ENCODE measurements at places on chromosomes 2 and 18.

DNA sequence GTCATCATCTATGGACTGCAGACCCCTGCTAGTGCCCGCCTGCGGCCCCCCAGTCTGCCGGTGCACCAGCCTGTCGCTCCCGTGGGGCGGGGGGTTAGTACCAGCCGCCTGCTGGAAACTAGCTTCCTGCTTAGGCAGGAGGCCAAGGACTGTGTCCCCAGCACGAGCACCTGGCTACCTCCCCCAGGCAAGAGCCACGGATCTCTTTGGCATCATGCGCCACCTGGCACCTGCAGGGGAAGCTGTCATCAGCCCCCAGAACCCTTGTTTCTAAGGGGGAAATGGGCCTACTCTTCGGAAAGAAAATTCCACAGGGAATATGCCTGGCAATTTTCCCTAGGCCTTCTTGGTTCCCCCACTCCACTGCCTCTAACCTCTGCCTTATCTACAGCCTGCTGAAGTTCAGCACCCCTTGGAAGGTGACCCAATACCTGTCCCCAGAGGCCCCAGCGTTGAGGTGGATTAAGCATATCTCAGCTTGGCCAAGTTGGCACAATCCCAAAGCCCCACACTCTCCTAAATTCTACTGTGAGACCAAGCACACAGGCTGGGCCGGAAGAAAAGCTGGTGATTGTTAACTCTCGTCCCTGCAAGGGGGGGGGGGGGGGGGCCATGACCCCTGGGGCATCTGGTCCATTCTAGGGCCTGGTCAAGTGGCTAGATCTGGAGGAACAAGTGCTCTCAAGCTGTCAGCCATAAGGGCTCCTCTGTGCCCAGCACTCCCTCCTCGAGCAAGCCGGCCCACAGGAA, 62.0 kb upstream of the POMC start:
- DNase-seq = no peak

GRCh38 chr2:181218401-181218821, 238.0 kb downstream of the UBE2E3 start:
- no peak for DNase-seq

GRCh38 chr2:219912491-219912921, 285.1 kb downstream of the SLC4A3 start:
- no peak for DNase-seq

DNA sequence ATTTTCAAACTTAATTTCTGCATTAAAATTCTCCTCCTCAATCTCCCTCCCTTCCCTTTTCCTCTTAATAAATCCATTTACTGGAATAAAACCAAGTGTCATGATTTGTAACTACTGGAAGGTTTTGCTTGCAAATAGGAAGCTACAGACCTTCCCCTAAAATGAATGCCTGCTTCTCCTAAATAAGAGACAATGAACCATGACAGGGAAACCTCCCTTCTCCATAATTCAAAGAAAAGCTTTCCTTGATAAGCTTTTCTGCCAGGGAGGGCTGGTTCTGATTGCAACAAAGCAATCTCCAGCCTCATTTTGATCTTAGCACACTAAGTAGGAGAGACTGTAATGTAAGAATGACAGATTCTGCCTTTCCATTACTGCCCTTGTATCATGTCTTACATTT, 111.0 kb upstream of the CDH20 start:
- DNase-seq = no peak

DNA sequence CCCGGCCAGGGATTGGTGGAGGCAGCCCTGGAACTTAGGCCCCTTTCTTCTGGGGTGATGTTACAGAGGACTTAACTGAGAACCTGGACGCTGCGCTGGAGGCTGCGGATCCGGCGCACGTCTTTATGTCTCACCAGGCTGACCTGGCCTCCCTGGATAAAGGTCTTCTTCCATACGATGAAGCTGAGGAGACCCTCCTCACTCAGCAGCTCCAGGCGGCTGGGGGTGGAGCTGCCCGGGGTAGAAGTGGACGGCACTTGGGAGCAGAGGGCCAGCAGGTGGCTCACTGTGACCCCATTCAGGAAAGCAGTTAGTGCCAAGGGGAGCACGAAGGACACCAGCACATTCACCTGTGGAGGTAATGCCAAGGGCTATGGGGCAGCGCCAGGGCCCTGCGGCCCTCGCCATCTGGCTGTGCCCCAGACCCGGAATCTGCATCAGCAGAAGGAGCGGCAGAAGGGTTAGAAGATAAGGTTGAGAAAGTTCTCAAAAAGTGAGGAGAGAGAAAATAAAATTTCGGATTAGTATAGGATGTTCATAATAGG, 8.0 kb downstream of the NTSR2 start:
- DNase-seq = no peak

DNA sequence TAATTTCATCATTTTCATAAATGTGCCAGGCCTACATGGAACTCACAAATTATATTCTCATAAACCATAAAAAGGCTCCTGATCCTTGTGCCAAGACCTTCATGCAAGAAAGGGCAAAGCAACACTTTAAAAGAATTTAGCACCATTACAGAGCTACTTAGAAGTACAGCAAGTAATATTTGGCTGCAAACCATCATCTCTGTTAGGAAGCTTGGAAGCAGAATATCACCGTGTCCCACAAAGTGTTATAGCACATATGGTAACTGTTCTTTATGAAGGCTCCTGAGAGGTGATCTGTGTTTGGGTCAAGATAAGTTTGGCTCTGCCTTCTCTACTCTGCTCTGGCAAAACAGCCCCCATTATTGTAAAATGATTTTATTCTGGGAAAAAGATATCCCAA, 59.7 kb upstream of the KCNJ3 start:
- DNase-seq = no peak

GRCh38 chr18:12944709-12945108, 3.1 kb upstream of the SEH1L start:
- DNase-seq = peak; percentile 13

GRCh38 chr2:202769201-202769600, 102.4 kb downstream of the ICA1L start:
- DNase-seq = no peak

- DNase-seq = no peak
These were observed 11.1 kb upstream of the AGFG1 start for GRCh38 chr2:227460833-227461232.

DNA sequence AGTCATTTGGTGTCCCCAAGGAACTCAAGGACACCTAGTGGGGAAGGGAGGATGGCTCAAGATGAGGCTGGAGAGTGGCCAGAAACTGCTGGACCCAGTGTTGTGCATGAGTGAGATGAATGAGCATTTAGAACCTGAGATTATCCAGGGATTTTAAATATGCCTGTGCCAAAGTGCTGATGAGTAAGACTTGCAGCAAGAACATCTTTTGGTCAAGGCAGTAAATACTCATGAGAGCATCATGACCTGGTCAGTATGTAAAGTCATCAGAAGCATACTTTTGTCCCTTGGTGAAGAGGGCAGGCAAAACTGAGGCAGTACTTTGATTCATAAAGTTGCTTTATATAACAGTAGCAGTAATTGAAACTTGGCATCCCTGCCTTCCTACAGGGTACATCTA, 3.1 kb upstream of the SPP2 start:
- DNase-seq = no peak

DNA sequence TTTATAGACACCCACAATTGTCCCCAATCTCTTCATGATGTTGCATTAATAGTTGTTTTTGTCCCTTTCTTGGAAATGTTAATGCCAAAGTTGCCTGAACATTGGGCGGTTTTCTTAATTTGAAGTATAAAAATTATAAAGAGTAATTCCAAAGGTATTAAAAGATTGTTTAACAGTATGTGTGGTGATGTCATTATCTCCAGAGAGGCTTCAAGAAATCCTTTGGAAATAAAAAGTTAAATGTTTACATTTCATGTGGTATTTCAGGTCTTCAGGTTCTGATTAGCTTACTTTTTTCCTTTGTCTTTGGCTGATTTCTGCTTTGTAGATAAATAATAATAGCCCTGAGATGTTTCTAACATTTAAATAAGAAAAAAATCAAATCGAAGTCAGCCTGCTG, 29.3 kb upstream of the NOSTRIN start:
- DNase-seq = no peak

DNA sequence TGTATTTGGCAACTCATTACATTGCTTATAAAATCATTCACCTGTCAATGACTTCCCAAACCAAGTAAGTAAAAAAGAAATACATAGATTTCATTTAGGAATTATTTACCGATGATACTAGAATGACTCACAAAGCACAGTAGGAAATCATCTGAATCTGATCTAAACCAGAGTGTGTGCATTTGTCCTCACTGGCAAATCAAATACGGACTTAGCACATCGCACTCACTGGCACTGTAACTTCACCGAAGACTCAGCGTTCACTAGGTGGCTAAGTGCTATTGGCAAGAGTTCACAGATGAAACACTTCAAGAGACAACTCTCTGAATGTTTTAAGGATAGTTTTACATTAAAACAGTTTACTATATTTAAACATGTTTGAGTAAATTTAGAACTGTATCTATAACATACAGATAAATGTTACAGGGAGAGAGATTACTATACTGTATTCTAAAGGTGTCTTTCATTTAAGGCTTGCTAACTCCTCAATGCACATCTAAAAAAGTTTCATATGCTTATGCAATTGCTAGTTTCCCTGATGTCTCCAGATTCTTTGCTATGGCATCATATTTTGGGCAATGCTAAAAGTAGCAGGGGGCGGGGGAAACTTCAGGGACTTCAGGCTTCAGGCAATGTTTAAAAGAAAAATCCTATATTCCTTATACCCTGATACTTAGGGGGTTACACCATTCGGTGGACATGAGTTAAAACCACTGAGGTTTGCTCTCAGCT, 48.8 kb downstream of the STK39 start:
- no peak for DNase-seq

DNA sequence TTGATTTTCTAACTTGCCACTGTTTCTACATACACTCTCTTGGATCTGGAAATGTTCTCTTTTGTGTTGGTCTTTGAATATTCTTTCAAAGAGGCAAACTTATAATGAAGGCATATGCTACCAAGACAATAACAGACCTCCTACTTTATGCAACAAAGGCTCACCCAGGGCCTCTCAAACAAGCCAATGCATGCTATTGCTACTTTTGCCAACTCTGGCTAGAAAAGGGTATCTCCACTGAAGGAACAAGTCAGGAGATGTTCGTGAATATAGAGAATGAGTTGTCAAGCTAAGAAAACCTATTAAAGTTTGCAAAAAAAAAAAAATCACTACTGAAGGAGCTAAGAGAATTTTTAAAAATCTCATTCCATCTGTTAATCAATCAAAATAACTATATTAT, 15.9 kb upstream of the DSG2 start:
- DNase-seq = no peak

DNA sequence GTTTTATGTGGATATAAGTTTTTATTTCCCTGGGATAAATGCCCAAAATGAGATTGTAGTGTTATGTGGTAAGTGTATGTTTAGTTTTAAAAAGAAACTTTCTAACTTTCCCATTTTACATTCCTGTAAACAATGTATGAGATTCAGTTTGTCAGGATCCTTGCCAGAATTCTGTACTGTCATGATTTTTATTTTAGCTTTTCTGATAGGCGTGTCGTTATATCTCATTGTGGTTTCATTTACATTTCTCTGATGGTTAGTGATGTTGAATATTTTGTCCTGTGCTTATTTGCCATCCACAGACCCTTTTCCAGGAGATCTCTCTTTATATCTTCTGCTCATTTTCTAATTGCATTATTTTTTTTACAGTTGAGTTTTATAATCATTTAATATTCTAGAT, 245.6 kb upstream of the CDH2 start:
- DNase-seq = no peak

DNA sequence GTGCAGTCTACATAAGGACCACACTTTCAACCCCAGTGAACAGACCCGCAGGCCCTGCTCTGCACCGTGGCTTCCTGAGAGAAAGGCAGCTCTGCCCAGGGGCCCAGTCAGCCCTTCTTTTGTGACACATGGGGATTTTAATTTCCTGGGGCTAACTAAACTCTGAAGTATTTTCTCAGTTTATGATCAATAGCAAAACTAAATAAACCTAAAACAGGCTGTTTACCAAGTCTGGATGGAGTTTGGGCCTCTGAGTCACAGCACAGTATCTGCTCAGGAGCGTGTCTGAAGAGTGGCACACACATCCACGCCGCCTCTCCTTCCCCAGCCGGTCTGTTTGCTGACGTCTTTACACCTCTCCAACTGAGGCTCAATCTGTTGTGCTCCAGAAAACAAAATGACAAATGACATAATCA, 72.3 kb downstream of the LDLRAD4 start:
- no peak for DNase-seq

- DNase-seq = no peak
These were observed 20.6 kb downstream of the EHD3 start for GRCh38 chr2:31254237-31255203.

GRCh38 chr2:210792000-210792399, 235.6 kb downstream of the CPS1 start:
- no peak for DNase-seq

DNA sequence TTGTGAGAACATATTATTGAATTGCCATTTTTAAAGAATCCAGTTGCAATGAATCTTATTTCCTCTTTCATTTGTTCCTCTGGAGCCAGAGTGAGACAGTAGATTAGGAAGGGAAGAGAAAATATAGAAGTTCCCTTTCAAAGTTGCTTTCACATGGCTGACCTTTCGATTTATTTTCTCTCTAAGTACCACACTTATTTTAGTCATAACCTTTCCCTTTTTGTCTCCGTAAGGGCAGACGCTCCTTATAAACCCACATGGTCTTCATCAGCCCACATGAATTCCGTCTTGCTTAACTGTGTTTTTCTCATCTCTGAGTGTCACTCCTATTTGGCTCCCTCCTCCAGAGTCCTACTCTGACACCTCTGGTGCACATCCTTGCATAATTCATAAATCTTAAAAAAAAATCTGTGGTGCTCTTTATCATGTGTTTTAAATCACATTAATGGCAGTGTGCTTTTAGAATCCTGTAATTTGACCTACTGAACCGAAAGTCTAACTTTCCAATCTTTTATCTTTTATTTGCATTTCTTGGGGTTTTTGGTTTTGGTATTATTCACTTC, 38.5 kb upstream of the ZNF396 start:
- no peak for DNase-seq

DNA sequence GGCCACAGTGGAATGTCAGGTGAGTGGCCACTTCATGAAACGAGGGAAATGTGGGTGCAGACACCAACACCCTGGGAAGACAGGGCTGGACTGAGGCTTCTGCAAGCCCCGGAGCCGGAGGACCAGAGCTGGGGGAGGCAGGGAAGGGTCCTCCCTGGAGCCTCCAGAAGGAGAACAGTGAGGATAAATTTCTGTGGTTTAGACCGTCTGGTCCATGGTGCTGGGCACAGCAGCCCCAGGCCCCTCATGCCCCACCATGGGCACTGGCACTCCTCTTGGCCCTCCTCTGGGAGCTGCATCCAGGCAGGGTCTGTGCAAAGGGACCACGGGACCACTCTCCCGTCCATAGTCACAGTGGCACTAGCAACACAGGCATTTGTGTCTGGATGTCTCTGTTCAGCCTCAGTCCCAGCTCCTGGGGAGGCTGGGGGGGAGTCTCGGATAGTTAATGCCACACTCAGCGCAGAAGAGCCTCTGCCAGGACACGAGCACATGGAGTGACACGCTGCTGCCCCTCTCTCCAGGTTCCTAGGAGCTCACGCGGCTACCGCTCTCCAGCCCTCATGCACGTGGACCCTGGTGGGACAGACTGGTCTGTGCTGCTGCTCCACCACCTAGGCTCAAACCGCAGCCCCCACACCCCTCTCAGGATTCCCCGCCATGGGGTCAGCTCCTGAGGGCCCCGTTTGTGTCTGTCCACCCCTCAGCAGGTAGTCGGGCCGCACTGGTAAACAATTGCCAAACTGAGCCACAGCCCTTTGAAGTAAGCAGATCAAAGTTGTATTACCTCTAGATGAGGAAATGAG, 305.9 kb upstream of the SALL3 start:
- no peak for DNase-seq
